ENCODE measurements at places on chromosomes 5 and 9. TPM values are rescaled to one million over a fixed set of nuclear protein-coding genes. Genes with fewer than 3 reads are reported as not detected.

DNA sequence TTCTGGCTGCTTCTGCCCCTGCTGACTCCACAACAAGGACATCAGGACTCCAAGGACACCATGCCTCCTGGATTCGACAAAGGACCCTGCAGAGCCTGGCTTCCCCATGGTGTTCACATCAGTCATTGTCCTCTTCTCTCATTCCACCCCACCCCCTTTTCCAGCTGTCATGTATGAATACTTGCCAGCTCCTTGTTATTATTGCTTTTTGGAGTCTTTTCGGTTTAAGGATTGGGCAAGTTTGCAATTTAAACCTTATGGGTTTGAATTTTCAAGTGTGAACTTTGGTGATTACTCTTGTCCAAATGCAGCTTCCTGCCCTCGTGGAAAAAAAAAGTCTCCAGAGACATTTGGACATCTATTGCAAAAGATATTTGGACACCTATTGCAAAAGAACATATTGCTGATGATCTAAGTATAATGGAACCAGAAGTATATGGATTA is 14.2 kb upstream of the LVRN start:
- no peak for DNase-seq

GRCh38 chr9:127767909-127768331 is 10.5 kb downstream of the SH2D3C start:
- DNase-seq: no peak

- DNase-seq: no peak
Measured at GRCh38 chr5:143496943-143497342, 93.5 kb upstream of the NR3C1 start.

- DNase-seq: no peak
Measured at GRCh38 chr5:77560677-77561263, 68.7 kb upstream of the WDR41 start.

Gene FGF10
- 12.2 TPM for total RNA-seq

Gene ADAMTSL1
- total RNA-seq: 26.7 TPM

Gene HOMER1
- 7.8 TPM for total RNA-seq

Gene FLT4
- 18.0 TPM for total RNA-seq

Gene CCL27
- total RNA-seq: 0.33 TPM

All from posterior vena cava (tissue), 2 donors.